ENCODE measurements at places on chromosomes 2 and 18.

GRCh38 chr2:188395903-188396689 is 104.4 kb downstream of the GULP1 start:
- no peak for DNase-seq

DNA sequence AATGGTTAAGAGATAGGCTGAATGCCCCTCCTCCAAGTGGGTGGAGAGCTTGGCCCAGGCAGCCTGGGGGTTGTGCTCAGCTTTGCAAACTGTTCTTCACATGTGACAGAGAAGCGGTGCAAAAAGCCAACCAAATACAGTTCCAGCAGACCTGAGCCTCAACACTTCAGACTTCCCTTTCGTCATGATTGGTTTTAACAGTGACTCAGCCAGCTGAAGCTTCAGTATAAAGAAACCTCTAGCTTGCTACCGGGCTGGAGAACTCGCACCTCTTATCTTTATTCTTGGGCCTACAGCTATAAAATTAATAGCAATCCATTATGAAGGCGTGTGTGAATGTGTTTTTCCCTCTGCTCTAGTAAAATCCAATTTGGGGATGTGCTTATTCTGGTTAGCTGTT is 20.0 kb downstream of the SETBP1 start:
- DNase-seq, result no peak

DNA sequence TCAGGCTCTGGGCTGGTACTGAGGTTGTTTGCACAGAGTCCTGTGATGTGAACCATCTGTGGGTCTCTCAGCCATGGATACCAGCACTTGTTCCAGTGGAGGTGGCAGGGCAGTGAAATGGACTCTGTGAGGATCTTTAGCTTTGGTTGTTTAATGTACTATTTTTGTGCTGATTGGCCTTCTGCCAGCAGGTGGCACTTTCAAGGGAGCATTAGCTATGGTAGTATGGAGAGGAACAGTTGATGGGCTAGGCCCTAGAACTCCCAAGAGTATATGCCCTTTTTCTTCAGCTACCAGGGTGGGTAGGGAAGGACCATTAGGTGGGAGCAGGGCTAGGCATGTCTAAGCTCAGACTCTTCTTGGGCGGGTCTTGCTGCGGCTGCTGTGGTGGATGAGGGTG is 257.0 kb upstream of the GYPC start:
- DNase-seq, result no peak

- no peak for DNase-seq
Observed at GRCh38 chr2:159890551-159891266, 92.7 kb upstream of the CD302 start.

DNA sequence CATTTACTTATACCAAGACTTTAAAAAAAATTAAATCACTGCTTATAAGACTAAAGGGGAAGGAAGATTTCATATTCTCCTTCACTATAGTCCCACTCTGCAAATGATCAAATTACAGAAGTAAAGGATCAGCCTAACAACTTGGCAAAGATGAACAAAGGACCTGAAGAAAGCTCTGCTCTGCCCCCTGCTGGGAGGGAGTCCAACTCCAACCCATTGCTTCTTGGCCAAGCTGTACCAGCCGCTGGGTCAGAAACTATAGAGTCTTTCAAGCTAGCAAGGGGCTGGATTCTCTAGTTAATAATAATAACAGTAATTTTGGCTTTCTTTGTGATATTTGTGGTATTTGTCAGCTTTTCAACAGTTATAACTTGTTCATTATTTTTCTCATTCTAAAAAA is 927.0 kb upstream of the CRIM1 start:
- peak; percentile 12 for DNase-seq

- DNase-seq, result no peak
Observed at GRCh38 chr2:130728549-130729316, at the start of gene GPR148. Gene GPR148, plus strand, starts transcription at chr2:130729070. Its CDS starts 82 bp downstream, at chr2:130729152.

- DNase-seq, result no peak
Observed at GRCh38 chr2:137659616-137660015, 304.7 kb upstream of the HNMT start.

- no peak for DNase-seq
Observed at GRCh38 chr2:174024524-174025270, 59.5 kb upstream of the SP3 start.

- no peak for DNase-seq
Observed at GRCh38 chr2:179340678-179341077, 76.0 kb upstream of the SESTD1 start.

DNA sequence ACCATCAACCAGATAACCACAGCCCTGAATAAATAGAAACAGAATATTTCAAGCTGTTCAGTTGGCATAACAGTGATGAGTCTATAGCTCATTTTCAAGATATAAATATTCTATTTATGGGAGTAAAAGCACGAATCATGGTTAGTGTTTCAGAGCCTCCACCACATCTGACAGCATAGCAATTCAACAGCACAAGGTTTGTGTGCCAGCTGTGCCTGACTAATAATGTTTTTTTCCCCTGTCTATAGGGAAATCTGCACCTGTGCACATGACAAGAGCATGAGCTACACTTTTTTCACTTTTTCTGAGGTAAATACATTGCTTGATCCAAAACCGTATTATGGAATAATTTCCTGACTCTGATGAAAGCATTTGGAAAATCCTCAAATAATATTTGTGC is 251.3 kb downstream of the RPIA start:
- DNase-seq, result no peak

DNA sequence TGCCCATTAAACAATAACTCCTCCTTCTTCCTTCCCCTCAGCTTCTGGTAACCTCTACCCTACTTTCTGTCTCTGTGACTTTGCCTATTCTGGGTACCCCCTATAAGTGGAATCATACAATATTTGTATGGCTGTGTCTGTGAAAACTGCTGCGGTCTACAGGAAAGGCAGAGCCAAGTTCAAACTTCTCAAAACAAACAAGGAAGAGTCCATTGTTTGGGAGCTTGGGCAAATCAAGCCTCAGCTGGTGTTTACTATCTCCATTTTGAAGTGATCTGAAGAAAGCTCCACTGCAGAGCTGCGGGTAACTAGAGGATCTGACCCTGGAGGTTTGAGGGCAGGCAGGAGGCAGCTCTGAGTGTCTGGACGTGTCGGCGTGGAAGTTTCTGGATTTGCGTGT is 48.6 kb upstream of the DAPL1 start:
- DNase-seq, result no peak

- DNase-seq, result no peak
Observed at GRCh38 chr18:47929681-47930198, 719 bp downstream of the SMAD2 start.

DNA sequence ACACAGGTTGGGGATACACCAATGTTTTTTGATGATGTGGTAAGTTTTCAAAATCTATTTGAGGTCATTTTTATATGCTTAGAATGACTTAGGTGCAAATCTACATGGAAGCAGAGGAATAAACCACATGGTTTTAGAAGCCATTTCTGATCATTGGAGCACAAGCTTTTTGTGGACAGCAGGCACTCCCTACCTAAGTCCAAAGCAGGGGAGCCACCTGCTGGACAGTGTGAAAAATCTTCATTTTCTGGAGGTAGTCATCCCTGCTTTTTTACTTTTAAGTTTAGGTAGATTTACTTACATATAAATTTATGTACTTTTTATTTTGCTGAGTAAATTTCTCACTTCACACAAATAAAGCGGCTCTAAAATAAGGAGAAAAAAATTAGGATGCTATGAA is 323.2 kb downstream of the PLCL1 start:
- DNase-seq, result no peak

DNA sequence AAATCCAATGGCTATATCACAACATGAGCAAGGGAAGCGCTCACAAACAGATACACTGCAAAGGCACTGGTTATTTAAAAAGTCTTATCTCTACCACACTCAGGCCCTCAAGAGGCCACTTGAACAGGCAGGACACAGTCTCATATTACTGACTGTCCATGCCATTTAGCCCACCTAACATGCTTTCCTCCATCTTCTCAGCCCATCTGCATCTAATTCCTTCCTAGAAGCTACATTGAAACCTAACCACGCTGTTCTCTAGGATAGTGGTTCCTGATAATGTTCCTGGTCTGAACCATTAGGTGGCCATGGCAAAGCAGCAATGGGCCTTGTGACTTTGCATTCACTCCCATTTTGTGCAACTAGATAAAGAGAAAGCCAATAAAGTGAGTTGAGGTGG is 22.5 kb upstream of the NEB start:
- no peak for DNase-seq

GRCh38 chr2:221473451-221473850 is 98.7 kb downstream of the EPHA4 start:
- DNase-seq, result no peak

DNA sequence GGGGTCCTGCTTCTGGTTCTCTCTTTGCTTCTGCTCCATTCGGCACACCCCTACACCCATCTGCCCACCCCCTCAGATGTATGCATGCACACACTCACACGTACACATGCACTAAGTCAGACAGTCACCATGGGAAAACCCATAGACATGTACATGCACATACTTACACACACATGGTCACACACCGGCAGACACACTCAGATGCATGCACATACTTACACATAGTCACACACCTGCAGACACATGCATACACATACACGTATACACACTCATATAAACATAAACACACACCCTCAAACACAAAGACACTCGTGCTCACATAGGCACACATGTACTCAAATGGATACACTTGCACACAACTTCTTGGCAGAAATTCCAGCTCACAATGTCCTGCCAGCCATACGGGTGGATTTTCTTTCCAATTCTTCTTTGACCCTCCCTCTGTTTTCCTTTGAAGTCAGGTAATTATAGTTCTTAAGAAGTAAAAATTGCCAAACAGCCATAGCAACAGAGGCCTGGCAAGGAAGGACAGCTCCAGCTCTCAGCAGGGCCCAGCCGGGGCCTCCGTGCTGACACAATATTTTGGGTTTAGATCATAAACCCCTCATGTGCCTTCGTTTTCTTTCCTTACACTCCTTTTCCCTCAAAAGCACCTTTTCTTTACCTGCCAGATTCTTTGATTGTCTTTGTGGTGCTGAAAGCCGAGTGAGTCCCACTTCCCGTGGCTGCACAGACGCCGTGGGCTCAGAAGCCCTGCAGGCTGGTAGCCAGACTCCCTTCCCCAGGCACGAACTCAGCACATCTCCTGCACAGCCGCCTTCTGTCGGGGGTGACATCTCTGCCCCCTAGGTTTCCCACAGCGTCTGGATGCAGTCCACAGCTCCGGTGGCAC is 195.7 kb downstream of the ARL4C start:
- DNase-seq, result peak; percentile 33

DNA sequence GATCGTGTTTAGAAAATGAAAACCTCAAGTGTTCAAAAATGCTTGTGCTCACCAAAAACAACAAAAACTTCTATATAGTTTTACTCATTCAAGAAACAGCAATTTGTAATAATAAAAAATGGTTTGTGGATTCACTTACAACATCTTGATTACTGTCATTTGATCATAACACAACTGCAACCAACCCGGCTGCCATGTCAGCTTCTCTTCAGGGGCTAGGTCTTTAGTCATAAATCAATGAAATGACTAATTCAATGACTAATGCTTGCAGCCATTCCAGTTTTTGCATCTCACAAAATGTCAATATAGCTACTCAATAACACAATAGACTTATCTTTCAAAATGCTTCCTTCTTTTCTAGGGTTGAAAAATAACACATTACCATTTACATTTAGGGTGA is 128.0 kb downstream of the OLA1 start:
- DNase-seq, result no peak

DNA sequence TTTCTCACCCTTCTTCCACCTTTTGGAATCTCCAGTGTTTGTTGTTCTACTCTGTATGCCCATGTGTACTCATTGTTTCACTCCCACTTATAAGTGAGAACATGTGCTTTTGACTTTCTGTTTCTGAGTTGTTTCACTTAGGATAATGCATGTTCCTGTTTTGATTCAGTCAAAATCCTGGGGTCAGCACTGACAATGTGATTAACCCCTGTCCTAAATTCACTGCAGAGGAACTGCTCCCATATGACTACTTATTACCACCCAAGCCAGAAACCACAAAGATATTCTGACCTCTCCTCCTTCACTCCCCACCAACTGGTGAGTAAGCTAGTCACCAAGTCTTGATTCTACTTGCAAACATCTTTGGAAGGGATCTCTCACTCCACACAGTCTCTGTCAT is 251.4 kb upstream of the TCF4 start:
- DNase-seq, result no peak

- no peak for DNase-seq
Observed at GRCh38 chr2:62302631-62303435, 106.9 kb downstream of the B3GNT2 start.

DNA sequence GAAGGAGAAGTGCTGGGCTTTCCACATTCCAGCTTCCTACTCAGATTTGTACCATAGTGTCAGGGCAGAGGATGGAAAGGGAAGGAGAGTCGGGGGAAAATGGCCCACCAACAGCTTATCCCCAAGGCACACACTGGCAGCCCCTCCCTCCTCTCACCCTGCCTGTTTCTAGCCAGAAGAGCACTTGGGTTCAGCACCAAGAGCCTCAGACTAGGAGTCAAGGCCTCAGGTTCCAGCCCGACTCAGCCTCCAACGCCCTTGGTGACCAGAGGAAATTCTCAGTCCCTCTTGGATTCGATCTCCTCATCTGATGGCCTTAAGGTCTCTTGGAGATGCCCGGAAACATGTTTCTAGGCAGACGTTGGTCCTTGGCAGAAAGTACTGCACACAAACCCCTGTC is 53.9 kb downstream of the TNS1 start:
- DNase-seq, result no peak

GRCh38 chr2:27962006-27962405 is 71.5 kb downstream of the BABAM2 start:
- DNase-seq, result no peak

DNA sequence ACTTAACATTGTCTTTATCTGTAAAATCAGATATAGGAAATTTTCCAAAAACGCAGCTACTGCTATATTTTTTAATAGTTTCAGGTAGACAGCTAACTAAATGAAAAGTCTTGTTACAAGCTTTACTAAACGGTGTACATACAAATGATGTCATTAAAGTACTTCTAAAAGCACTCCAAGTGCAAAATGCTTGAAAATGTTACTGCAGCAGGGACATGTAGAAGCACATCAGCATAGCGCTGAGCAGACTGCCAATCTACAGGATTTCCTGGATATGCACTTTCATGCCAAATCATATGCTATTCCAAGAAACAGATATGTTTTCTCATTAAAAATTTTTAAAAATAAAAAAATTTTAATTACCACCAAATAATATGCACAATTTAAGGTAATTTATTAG is 61.7 kb downstream of the SMAD2 start:
- DNase-seq, result no peak

Data from C1 segment of cervical spinal cord (tissue), 14 donors.